ENCODE measurements at places on chromosomes 16 and 17.

DNA sequence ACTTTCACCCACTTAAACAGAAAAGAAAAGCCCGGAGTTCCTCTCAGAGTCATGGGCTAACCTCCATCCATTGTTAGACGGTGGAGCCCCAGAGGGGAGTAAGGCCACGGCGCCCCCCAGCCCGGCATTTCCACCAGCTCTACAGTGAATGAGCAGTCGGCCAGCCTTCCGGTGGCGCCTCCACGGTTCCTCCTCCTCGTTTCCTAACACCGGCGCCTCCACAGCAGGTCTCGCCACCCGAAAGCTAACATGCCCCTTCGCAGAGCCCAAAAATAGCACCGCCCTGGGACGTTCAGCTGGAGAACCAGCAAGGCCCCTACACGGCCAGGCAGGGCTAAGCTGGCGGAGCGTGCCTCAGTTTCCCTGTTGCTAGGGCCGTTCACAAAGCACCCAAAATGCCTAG, 858 bp downstream of the MMD start:
- DNase-seq: no peak

GRCh38 chr16:1908983-1909382, 9.2 kb downstream of the HS3ST6 start:
- no peak for DNase-seq

- DNase-seq: no peak
These were observed 10.4 kb upstream of the SMIM5 start for GRCh38 chr17:75622771-75623273.

- DNase-seq: no peak
These were observed 8.6 kb downstream of the C16orf90 start for GRCh38 chr16:3486506-3487215.

DNA sequence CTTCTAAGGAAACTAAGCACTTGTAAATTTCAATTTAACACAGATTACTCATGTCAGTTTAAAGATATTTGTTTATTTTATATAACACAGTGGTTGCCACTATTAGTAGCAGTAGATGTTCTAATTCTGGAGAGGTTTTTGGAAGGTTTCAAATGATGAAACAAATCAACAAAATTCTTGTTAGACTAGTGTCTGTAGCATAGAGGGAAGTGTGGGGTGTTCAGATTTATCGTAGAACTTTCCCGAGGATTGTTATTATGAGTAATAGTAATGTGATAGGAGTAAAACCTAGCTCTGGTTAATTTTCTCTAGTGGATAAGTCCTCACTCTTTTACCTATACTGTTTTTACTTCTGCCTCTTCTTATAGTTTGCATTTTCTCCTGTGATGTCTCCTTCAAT, 6.3 kb downstream of the GAN start:
- no peak for DNase-seq

DNA sequence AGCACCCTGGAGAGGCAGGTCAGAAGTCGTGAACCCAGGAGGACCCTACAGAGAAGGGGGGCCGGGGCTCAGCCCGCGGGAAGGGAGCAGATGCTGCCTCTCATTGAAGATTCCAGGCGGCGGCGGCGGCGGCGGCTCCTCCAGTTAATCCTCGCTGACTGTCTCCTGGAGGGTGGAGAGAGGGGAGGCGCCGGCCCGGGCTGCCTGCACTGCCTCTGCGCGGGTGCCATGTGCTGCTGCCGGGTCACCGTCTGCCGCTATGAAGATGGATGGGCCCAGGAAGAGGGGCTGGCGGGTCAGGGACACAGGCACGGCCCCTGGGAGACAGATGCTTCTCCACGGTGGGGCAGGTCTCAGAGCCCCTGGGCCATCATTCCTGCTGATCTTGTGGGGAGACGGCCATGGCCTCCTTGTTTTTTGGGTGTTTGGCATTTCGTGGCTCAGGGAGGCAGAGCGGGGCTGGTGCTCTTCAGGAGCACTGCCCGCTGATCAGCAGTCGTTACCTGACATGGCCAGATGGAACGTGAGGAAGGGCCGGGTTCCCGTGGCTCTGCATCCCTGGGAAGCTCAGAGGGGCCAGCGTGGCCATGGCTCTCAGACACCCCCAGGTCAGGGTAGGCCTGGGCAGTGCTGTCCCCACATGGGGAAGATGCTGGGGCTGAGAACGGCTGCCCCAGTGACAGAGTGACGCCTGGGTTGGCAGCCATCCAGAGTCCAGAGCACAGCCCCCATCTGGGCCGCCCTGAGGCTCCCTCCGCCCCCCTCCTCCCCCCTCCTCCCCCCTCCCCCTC, 36.1 kb downstream of the GINS2 start:
- no peak for DNase-seq

- DNase-seq: no peak
These were observed 218.8 kb downstream of the RAB11FIP4 start for GRCh38 chr17:31609996-31610910.

DNA sequence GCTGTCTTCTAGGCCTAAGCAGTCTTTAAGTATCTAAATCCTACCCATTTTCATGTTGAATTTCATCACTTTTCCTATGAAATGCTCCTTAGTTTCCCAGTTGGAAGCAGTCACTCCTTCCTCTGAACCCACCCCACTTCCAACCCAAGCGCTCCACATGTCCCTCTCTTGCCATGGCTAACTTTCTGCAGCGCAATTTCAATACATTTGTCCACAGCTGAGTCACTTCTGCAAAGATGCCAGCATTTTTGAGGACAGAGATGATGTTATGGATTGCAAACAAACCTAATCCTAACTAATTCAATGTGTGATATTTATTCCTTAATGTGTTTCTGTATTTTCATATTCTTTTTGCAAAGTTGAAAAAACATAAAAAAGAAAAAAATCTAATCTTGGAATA, 71.7 kb downstream of the HLF start:
- DNase-seq: no peak

GRCh38 chr17:4944163-4944553, 4.1 kb downstream of the RNF167 start:
- DNase-seq: no peak

- DNase-seq: no peak
These were observed 5.2 kb upstream of the CCDC182 start for GRCh38 chr17:57750109-57750871.

DNA sequence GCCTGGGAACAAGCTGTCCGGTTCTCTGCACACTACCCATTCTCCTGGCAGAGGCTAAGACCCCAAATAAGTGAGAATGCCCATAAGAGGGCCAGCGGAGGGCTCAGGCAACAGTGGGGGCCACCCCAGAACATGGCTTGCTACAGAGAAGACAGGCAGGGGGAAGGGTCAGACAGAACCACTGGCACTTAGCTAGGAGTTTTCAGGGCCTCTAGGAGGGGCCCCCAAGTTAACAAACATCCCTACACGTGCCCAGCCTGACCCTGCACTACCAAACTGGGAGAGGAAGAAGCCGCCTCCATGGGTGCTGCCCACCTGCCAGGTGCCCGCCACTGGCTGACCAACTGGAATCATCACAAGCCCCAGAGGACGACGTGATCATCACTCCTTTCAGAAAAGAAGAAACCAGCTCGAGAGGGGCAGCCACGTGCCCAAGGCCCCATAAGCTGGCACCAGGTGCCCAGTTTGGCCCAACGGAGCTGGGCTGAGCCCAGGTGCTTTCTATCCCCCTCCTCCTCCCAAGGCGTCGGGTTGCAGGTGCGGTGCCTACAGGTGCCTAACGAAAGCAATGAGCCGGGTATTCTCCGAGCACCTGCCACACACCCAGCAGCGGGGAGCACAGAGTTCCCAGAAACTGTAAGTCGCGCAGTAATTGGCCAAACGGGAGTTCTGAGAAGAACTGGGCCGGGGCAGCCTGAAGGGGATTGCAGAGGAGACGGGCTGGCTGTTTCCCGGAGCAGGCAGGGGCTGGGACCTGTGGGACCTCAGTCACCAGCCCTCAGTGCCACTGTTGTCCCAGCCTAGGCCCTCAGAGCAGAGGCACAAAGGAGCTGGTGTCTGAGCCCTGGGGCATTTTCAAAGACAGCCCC, 13.2 kb downstream of the RPH3AL start:
- DNase-seq: peak; percentile 58

GRCh38 chr17:81553616-81554181, 1.5 kb upstream of the FAAP100 start:
- DNase-seq: peak; percentile 49

- DNase-seq: no peak
These were observed 53.2 kb downstream of the SLC39A11 start for GRCh38 chr17:73039282-73039681.

- no peak for DNase-seq
These were observed 6.6 kb downstream of the COX6A2 start for GRCh38 chr16:31421587-31421986.

DNA sequence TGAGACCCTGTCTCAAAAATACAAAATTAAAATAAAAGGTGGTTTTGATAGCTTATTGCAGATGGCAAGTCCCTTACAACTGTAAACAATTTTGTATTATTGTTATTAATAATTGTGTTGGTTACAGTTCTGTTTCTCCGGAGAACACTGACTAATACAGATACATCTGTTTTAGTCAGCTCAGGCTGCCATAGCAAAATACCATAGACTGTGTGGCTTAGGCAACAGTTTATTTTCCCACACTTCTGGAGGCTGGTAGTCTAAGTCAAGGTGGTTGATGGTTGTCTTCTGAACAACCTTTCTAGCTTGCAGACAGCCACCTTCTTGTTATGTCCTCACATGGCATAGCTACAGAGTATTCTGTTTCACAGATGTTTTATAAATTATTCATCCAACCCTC, 14.2 kb upstream of the IL21R start:
- no peak for DNase-seq

DNA sequence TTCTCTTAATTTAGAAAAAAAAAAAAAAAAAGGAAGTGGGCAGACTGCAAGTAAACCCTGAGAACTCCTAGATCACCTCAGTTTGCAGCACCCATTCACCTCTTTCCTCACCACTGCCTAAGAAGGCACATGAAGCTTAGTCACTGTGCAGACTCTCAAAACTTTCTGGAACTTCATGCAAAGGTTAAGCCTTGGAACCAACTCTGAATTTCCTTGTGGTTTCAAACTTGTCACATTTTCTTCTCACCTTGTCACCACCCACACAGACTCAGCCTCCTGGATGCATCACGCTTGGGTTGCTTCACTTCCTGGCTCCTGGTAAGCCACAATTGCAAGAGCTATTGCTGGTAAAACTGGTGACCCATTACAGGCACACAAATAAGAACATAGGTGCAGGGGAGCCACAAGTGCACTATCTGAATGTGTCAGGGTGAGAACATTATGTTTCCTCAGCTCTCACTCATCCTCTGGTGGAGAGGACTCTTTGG, 15.0 kb upstream of the CPD start:
- no peak for DNase-seq

- DNase-seq: no peak
These were observed 7.8 kb downstream of the IRX5 start for GRCh38 chr16:54938212-54939028.

DNA sequence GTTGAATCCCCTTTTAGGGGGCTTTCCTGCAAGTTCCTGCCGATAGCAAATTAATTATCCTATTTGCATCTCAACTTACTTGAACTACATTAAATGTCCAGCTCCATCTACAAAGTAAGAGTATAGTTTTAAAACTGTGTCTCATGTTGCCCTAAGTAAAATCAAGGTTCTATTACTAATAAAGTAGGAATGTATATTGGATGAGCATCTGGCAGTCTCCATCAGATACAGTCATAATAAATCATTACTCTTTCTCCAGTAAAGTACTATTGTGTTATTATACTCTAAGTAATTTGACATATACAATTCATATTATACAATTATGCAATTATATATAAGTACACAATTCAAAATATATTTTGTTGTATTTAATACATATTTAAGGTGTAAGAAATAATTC, 249.3 kb downstream of the CEP112 start:
- DNase-seq: no peak

DNA sequence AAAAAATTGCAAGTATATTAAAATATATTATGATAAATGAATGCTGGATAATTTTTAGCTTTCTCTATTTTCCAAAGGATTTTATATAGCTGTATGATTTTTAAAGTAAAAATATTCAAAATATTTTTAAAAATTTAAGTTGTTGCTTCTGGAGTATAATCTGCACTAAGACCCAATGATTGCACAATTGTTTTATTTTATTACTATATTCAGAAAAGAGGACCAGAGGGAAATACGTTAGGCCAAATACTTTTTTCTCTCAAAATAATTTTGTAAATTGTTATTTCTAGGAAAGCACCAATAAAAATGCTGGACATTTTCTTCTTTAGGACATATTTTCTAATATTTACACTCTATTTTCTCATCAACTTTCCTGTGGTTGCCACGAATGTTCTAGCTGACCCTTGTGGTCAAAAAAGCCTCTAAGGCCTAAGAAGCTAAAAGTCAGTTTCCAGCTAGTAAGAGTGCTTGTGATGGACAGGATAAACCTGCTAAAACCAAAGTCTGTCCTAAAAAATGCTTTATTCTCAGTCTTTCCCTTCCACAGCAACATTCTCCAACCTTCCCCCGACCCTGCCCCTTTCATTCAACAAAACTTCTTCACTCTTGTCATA, 31.2 kb downstream of the MMD start:
- DNase-seq: no peak

DNA sequence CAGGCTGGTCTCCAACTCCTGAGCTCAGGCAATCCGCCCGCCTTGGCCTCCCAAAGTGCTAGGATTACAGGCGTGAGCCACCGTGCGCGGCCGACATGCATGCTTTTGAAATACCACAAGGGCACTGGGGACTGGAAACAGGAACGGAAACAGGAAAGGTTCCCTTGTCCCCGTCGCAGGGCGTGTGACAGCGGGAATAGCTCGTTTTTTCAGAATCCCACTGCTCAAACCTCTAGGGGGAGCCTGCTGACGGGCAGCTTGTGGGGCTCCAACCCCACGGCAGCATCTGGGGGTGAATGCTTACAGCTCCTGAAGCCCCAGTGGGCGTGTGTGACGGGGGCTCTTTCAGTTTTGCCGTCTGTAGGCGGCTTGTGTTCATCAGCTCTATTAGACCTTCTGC, 18.8 kb upstream of the ASGR2 start:
- no peak for DNase-seq

- DNase-seq: no peak
These were observed 149.9 kb downstream of the SLC39A11 start for GRCh38 chr17:72942579-72942978.

DNA sequence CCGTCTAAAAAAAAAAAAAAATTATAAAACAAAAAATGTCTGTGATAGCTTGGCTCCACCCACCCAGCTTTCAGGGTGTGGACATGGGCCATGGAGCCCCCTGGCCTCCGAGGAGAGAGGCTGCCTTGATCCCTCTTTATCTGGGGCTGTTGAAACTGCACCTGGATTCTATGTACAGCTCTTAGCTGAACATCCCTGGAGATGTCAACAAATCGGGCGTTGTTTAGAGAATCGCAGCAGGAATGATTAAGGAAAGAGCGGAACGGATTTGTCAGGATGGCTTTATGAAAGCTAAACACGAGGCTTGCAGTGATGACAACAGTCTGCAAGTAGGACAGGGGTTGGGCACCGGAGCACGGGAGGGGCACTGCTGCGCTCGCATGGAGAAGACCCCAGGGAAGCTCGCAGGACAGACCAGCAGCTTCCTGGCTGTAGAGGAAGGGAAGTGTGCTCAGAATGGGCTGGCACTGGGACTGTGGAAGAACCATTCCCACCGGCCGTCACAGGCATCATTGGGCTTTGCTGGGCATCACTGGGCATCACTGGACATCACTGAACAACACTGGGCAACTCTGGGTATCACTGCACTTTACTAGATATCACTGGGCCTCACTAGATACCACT, 195.8 kb upstream of the FOXF1 start:
- DNase-seq: no peak
